Lung (tissue), 17 donors: ENCODE measurements at places on chromosomes 5 and 9. TPM values are rescaled to one million over a fixed set of nuclear protein-coding genes. Genes with fewer than 3 reads are reported as not detected.

GRCh38 chr9:70954126-70954525, 167.3 kb downstream of the TRPM3 start:
- H3K4me3 ChIP-seq = no peak overlapping the region
- H3K36me3 ChIP-seq = no peaks in the 10 kb centered on the region
- no peak overlapping the region for H3K27ac ChIP-seq
- no peak for DNase-seq
- peaks cover 5% of the 10 kb centered on the region for H3K4me1 ChIP-seq

DNA sequence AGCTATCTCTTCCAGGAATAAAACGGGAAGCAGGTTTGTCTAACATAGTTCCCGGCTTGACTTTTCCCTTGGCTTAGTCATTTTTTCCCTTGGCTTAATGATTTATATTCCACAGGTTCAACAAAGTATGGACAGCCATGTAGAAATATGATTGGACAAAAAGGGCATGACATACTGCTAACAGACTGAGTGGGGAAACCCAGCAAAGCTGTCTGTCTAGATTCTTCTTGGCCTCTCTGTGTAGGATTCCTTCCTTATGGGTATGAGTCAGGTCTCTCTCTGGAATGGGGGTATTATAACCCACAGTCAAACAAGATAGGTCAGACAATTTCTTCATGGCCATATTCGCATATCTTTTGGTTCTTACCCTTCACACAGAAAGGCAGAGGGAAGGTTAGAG, 5.7 kb upstream of the MTAP start:
- no peaks in the 10 kb centered on the region for H3K36me3 ChIP-seq
- H3K27me3 ChIP-seq = peaks cover 28% of the 10 kb centered on the region
- H3K4me3 ChIP-seq = no peak overlapping the region
- no peak for DNase-seq

DNA sequence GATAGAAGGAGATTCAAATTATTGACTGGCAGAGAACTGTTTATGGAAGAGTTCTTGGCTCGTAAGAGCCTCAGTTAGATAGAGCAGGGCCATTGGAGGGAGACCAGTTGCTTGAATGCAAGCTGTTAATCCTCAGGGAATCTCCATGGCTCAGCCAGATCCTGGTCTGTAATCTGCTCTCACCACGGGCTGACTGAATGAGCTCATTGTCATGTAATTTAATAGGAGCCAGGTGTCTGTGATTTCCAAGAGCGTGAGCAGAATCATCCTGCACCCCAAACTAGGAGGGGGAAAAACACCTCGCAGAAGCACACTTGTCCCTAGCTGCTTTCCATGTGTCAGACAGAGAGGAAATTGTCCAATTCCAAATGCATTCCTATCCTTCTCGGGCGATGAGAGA, 19.1 kb upstream of the KCNMB1 start:
- no peaks in the 10 kb centered on the region for H3K4me1 ChIP-seq
- H3K27me3 ChIP-seq = no peaks in the 10 kb centered on the region
- H3K36me3 ChIP-seq = no peaks in the 10 kb centered on the region
- no peak overlapping the region for H3K4me3 ChIP-seq
- no peak for DNase-seq

GRCh38 chr9:98570055-98570454, 138.7 kb downstream of the GABBR2 start:
- no peaks in the 10 kb centered on the region for H3K4me1 ChIP-seq
- DNase-seq = no peak

DNA sequence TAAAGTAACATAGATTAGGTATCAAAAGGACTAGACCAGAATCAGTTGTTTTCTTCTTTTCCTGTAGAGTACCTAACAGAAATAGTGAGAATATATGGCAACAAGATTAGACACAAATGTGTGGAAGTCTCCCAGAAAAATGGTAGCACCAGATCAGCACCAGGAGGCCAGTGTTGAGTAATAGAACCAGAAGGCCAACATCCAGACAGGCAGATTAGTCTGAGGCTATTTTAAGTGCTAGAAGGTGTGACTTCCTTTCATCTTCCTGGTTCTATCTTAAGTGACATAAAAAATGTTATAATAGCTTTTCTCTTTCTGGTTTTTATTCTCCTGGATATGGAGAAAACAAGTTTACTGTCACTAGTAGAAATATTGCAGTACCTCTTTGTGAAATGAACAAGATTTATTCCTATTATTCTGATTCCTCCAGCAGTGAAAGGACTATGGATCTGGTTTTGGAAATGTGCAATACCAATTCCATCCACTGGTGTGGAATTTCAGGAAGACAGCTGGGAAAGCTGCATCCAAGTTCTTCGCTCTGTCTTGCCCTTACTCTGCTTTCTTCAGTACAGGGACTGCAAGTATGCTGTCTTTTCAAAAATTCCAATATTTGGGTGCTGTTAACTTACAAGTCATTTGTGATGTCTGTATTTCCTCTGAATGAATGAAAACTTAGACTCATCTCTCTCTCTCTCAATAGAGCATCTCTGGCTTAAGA, 39.1 kb downstream of the SHLD3 start:
- peaks cover 11% of the 10 kb centered on the region for H3K36me3 ChIP-seq
- no peaks in the 10 kb centered on the region for H3K4me1 ChIP-seq
- H3K27me3 ChIP-seq = no peaks in the 10 kb centered on the region
- H3K27ac ChIP-seq = no peak overlapping the region
- H3K4me3 ChIP-seq = no peak overlapping the region

DNA sequence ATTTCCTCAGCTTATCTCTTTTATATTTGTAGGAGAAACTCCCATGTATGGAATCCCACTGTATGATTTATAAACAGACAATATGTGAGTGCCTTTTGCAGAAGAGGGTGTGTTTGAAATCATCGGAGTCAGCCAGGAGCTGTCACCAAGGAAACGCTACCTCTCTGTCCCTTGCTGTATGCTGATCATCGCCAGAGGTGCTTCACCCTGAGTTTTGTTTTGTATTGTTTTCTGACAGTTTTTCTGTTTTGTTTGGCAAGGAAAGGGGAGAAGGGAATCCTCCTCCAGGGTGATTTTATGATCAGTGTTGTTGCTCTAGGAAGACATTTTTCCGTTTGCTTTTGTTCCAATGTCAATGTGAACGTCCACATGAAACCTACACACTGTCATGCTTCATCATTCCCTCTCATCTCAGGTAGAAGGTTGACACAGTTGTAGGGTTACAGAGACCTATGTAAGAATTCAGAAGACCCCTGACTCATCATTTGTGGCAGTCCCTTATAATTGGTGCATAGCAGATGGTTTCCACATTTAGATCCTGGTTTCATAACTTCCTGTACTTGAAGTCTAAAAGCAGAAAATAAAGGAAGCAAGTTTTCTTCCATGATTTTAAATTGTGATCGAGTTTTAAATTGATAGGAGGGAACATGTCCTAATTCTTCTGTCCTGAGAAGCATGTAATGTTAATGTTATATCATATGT, 18.0 kb upstream of the CTSL start:
- peaks cover 22% of the 10 kb centered on the region for H3K36me3 ChIP-seq
- peaks cover 17% of the 10 kb centered on the region for H3K4me1 ChIP-seq
- H3K27ac ChIP-seq = no peak overlapping the region
- DNase-seq = peak; percentile 48
- no peaks in the 10 kb centered on the region for H3K27me3 ChIP-seq

GRCh38 chr5:20445326-20445860, 457.4 kb upstream of the CDH18 start:
- no peaks in the 10 kb centered on the region for H3K4me1 ChIP-seq
- H3K27ac ChIP-seq = no peak overlapping the region
- no peaks in the 10 kb centered on the region for H3K27me3 ChIP-seq
- H3K4me3 ChIP-seq = no peak overlapping the region

Gene CRB2
- 0.34 TPM for total RNA-seq

Gene TMEM232
- total RNA-seq = 13.5 TPM

Gene CCDC107
- total RNA-seq = 32.8 TPM

Gene DMRT3
- total RNA-seq = not detected

Gene IL5
- total RNA-seq = not detected
